ENCODE measurements at places on chromosomes 4 and X.
A peak's percentile ranks its signal among the peaks of the same experiment; 100 is the strongest.

GRCh38 chr4:178462710-178463109 is 1020.5 kb upstream of the AGA start:
- no peak for DNase-seq

GRCh38 chrX:50638123-50638522 is 167.5 kb upstream of the DGKK start:
- no peak for DNase-seq

GRCh38 chrX:41350150-41350975 is 16.4 kb downstream of the DDX3X start:
- no peak for DNase-seq

DNA sequence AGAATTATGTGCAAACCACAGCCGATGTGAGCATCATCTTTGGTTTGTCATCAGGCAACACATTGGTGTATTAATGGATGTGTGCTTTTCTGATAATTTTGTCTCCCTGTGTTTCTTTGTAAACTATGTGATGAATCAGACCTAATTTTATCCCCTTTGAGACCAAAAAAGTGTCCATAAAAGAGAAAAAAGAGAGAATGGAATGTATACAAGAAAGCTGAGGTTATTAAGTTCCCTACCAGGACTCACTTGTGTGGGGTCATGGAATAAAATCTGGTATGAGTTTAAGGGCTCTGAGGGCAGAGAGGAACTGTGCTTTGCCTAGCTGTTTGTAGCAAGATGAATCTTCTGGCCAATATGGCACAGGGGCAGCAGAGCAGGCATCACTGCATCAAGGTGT is 239.5 kb upstream of the HAND2 start:
- DNase-seq = no peak

DNA sequence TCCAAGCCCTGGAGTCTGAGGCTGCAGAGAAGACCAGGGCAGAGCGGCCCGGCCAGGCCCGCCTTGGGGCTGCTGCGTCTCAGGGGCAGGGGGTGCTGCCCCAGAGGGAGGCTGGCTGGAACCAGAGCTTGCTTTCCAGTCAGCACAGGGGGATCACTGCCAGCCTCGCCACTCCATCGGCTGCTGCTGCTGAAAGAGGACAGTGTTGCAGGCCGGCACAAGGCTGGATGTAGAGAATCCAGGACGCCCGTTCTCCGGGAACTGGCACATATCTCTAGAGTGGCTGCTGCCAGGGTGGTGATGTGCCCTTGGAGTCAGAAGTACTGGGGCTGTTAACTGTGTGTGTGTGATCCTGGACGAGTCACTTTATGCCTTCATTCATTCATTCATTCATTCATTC is 31.9 kb upstream of the SORCS2 start:
- DNase-seq = no peak

GRCh38 chrX:120315776-120316175 is 4.5 kb upstream of the TMEM255A start:
- no peak for DNase-seq

DNA sequence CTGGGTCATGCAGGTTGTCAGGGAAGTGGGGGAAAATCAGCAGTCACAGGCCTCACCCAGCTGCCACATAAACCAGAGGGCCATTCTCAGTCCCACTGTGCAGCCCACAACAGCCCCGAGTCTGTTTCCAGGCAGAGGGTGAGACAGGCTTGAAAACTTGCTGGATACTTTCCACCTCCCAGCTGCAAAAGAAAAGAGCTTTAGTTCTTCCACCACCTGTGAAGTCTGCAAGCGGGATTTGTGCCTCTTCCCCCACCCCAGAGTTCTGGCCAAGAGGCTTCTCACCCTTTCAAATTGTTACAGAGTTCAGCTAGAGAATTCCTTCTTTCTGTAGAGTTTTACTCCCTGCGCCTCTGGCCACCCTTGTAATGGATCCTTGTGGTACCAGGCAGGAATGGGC is 115.5 kb upstream of the ZDHHC15 start:
- DNase-seq = no peak

DNA sequence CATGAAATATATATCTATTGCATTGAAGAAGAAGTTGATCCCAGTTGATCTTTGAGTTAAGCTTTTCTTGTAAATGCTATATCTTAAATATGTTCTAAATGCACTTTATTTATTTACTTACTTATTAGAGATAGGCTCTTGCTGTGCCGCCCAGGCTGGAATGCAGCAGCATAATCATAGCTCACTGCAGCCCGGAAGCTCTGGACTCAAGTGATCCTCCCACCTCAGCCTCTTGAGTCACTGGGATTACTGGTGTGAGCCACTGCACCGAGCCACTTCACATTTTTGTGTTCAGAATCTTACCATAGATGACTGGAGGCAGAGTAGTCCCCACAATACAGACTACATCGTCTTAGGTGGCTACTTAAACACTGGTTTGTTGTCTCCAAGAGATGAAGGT is 324.3 kb upstream of the SLIT2 start:
- DNase-seq = no peak

DNA sequence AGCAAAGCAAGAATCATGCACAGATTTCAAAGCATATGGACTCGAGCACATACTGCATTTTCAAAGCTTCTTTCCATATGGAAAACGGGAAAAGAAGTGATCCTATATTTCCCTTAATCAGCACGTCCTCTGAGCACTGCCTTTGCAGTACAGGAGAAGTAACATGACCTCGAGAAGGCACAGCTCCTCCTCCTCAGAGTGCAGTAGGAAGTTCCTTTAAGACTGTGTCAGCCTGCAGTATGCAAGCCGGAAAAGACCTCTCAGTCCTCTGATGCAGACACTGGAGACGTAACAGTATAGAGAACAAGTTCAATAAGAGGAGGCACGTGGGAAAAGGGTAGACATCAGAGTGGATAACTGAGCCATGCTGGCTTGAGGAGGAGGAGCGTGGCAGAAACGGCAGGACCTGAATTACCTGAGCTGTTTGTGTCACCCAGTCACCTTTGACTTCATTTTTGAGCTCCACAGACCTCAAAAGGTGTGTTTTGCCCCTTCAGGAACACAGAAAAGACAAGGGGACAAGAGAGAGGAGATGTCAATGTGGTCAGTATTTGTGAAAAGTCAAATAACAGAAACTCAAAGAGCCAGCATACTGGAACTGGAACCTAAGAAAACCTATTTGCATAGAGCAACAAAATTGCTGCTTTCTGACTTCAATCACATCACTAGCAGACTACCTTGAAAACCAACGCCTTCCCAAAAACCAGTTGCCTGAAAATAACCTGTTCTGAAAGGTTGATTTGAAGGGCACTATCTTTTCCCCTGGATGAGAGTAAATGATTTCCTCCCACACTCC is 20.8 kb downstream of the IRF2 start:
- DNase-seq = peak; percentile 84

DNA sequence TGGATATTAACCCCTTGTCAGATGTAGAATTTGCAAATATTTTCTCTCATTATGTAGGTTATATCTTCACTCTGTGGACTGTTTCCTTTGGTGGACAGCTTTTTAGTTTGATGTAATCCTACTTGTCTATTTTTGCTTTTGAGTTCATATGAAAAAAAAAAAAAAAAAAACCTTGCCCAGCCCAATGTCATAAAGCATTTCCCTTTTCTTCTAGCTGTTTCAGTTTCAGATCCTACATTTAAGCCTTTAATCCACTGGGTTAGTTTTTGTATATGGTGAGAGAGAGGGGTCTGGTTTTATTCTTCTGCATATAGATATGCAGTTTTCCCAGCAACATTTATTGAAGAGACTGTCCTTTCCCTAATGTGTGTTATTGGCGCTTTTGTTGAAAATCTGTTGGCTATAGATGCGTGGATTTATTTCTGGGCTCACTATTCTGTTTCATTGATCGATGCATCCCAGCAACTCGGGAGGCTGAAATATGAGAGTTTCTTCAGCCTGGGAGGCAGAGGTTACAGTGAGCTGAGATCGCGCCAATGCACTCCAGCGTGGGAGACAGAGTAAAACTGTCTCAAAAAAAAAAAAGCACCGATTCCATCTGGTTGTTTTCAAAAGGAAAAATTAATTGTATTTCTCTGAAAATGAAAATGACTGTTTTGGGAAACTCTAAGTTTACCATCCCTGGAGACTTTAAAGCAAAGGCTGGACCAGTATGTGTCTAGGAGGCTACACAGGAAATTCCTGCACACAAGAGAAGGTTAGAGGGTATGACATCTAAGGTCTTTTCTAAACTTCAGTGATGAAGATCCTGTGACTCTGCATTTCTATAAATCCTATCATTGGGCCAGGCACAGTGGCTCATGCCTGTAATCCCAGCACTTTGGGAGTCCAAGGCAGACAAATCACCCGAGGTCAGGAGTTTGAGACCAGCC is 35.6 kb downstream of the STEEP1 start:
- peak; percentile 14 for DNase-seq

Measured in suppressor macrophage treated with lipopolysaccharide for 1 hour (primary cell).